Stimulated activated CD8-positive, alpha-beta memory T cell treated with anti-CD3 and anti-CD28 coated beads, Interleukin-2, amount 100 ng/mL, for 48 hours (primary cell): ENCODE measurements at places on chromosomes 5 and 9.

DNA sequence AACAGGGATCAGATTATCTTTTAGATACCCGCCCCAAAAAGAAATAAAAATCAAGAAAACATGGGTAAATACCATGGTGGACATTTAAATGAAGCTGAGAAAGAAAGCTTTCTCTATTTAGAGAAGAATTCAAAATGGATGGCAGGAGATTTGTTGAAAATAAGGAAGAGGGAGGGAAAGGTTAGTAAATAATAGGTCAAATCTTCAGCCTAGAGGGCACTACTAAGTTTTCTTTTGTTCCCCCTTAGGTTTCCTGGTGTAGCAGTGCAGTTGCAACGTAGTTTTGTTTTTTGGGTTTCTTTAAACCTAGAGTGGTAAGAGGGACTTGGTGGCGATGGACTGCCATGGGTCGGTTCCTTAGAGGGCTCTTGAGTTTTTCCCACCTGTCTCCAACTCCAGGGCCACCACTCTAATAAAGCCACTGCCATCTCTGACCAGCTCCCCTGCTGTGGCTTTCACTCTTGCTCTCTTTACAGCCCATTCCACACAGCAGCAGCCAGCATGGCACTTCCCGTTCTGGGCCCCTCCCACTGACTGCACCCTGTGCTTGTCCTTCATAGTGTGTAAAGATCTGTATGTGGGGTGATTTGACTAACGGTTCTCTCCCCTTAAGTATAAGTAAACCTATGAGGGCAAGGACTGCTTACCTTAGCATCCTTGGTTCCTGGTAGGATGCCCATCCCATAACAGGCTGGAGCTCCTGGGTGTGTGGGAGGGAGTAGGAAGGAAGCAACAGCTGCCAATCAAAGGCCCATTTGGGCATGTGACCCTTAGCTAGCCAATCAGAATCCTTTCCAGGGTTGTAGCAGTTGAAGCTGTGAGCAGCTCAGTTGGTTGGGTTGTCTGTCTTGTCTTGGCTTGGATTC is 118.3 kb downstream of the SLC1A3 start:
- no peak for DNase-seq

- no peak for DNase-seq
These were observed 11.5 kb upstream of the FAF2 start for GRCh38 chr5:176436656-176437055.

GRCh38 chr5:111478898-111479297 is 33.4 kb downstream of the STARD4 start:
- no peak for DNase-seq

GRCh38 chr9:97502984-97503861 is 1.8 kb downstream of the TMOD1 start:
- DNase-seq: no peak

DNA sequence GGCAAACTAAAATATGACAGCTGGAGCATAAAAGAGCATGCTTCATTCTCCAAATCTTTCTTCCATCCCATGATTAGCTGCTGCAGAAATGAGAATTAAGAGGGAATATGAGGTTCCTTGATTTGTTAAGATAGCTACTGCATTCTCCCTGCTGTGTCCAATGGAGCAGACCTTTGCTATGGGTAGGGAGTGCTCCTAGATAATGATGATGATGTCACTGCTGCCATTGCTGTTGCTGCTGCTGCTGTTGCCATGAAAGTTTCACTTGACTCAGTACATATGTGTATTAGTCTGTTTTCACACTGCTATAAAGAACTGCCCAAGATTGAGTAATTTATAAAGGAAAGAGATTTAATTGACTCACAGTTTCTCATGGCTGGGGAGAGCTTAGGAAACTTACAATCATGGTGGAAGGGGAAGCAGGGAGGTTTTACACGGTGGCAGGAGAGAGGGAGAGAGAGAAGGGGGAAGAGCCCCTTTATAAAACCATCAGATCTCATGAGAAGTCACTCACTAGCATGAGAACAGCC is 128.9 kb downstream of the INSYN2B start:
- DNase-seq: no peak

- no peak for DNase-seq
These were observed 42.4 kb downstream of the MARCHF11 start for GRCh38 chr5:16137177-16137576.
